ENCODE measurements at places on chromosomes 12 and 14.

DNA sequence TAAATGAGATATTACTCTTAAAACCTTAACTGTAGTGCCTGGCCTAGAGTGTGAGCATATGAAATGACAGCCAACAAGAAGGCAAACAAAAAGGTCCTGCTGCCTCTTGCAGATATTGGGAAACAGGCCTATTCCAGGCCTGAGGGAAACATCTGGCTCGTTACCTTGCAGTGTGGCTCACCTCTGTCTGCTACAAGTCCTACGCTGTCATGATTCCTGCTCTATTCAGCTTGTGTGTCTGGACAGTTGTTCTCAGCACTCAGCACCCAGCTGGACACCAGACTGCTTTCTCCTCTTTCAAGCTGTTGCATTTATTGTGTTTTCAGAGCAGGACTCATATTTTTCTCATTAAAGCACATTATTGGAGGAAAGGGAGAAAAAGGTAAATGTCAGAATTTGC is 113.5 kb downstream of the TMTC2 start:
- no peak for DNase-seq

- no peak for DNase-seq
Measured at GRCh38 chr12:977156-977555, 13.9 kb upstream of the ERC1 start.

DNA sequence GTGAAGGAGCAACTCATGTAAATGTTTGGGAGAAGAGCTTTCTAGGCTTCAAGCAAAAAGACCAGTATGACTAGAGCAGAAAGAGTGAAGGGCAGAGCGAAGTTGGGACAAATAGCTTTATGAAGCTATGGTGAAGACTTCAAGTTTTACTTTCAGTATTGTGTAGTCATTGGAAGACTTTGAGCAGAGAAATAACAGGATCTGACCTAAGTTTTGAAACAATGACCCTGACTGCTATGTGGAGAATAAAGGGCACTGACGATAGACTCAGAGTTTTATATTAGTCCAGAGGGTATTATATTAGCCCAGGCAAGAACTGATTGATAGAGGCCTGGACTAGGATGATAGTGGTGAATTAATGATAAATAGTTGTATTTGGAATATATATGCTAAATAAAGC is 187.3 kb downstream of the KTN1 start:
- no peak for DNase-seq

GRCh38 chr14:64715146-64715627 is 11.0 kb downstream of the PLEKHG3 start:
- no peak for DNase-seq

- no peak for DNase-seq
Measured at GRCh38 chr14:99441157-99441870, 39.3 kb downstream of the SETD3 start.

- DNase-seq, result no peak
Measured at GRCh38 chr12:109004017-109004416, 16.9 kb downstream of the SVOP start.

GRCh38 chr12:47886510-47887240 is 18.1 kb downstream of the VDR start:
- DNase-seq, result no peak

DNA sequence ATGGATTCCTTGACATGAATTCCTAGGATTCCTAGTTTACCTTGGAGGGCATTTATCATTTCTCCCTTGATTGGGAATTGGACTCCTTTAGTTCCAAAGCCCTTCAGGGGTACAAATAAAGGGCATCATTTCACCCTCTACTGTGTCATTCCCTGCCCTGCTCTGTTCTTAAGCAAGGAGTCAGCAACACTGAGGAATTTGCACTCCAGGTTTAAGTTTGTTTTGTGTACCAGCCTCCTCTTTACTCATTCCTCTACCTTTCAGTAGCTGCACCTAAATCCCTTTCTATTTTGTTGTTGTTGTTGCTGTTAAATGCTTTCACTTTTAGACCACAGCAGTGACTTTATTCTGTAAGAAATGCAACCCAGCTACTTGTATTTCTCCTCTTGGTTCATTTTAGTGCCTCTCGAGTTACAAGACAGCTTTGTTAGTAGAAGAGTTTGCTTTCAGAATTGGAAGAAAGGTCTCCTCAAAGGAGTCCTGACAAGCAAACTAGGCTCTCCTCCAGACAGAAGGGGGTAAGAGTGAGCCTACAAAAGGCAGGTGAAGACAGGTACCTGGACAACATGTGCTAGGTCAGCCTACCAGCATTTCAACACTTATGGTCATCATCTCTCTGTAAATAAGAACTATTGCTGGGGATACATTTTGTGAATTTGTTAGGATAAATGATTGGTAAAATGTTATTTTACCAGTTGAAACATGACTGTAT is 90.0 kb downstream of the RMST start:
- no peak for DNase-seq

DNA sequence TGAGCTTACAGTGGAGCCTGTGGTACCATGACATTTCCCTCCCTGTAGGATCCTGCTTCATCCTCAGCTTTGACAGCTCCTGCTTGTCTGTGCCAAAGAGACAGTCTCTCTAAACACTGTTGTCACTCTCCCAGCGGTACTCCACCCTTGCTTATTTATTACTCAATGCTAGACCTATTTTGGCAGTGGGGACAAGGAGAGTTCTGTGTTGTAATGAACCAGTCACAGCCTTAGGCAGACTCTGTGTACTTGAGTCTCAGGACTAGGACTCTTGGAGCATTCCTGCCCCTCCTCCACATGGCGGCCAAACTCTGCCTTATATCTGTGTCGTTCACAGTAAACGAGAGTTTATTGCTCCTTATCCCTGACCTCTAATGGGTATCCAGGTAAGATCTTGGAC is 70.9 kb downstream of the PIK3C2G start:
- no peak for DNase-seq

DNA sequence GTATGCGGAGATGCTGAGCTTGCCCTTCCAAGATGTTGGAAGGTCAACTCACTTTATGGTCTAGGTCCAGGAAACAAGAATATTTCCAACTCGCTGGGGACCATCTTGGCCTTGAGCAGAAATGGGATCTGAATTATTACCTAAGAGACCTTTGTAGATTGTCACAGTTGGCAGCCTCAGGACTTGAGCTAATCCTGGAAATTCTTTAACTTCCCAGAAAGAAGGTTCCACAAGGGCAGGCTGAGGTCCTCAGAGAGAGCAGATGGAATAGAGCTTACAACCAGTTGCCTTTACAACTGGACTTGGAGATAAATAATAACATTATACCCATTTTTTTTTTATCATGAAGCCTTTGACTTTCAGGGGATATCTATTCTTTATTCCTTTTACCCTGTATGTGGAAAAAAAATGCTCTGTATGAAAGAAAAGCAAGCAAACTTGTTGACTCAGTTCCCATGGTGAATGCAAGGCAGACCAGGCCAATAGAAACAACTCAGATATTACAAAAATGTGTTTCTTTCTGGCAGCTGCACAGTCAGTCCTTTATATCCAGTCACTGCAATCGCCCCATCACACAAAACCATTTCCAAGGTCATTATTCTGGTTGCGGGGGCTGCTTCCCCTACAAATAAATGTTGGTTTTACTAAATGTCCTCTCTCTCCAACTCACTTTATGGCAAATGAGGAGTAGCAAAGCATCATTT is 401.4 kb downstream of the ZFP36L1 start:
- DNase-seq, result no peak
